Activated naive CD8-positive, alpha-beta T cell treated with anti-CD3 and anti-CD28 coated beads, Interleukin-2, amount 50 U/mL, for 24 hours (primary cell): ENCODE measurements at places on chromosomes 6 and 20.
A peak's percentile ranks its signal among the peaks of the same experiment; 100 is the strongest.

- DNase-seq = no peak
Observed at GRCh38 chr6:18393698-18394097, 6.5 kb downstream of the RNF144B start.

DNA sequence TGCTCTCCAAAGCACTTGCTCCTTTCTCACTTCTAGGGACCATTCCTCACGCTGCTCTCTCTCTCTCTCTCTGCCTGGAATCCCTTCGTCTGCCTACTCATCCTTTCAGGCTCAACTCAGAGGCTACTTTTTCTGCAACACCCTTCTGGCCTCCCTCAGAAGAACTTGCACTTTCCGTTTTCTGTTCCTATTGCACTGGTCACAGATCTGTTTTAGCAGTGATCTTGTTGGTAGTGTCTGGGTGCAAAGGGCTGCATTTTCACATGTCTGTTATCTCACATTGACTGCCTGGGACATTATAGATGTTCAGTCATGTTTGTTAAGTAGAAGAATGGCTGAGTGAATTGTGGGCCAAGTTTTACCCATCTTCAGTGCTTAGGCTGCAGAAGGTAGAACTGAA is 63.5 kb downstream of the RIN2 start:
- DNase-seq = no peak

DNA sequence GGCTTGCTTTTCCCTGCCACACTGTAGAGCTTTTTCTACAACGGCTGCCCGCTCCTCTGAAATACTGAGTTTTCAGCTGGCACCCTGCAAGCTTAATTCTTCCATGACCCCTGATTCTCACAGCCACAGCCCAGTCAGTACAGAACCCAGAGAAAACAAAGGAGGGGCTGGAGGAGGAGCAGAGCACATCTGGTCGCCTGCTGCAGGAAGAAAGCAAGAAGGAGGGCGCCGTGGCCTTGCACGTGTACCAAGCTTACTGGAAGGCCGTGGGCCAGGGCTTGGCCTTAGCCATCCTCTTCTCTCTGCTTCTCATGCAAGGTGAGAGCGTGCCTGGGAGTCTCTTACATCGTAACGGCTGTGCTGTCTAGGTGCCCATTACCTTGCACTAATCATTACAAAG is 11.3 kb downstream of the DLK2 start:
- DNase-seq = no peak

DNA sequence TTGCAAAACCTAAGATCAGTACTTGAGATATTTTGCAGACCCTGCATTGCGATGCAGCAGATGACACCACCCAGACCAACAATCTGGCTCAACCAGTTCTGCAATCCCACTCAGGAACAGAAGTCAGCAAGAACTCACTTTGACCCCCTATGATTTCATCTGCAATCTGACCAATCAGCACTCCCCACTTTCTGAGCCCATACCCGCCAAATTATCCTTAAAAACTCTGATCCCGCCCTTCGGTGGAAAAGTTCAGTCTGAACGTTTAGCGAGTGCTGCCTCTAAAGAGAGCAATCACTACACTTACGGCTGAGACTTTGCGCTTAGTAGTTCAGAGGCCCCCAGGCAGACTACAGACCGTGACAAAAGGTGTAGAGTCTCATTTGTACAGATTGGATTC is 17.3 kb upstream of the KIAA1586 start:
- no peak for DNase-seq

DNA sequence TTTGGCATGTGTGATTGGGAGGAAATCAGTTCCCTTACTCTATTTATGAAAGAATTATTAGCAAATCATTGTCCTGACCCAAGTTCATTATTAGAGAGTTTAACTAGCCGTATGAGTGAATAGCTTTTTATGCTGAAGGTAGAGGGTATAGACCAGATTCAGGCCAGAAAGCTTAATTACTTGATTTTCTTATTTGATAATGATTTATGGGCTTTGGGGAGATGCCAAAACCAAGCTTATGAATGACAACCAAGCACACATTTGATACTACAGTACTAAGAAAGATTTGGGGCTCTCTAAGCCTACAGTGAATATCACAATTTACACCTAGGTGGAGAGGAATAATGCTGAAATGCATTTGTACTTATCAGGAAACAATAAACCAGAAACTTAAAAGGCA is 193.2 kb downstream of the ARHGAP18 start:
- no peak for DNase-seq

DNA sequence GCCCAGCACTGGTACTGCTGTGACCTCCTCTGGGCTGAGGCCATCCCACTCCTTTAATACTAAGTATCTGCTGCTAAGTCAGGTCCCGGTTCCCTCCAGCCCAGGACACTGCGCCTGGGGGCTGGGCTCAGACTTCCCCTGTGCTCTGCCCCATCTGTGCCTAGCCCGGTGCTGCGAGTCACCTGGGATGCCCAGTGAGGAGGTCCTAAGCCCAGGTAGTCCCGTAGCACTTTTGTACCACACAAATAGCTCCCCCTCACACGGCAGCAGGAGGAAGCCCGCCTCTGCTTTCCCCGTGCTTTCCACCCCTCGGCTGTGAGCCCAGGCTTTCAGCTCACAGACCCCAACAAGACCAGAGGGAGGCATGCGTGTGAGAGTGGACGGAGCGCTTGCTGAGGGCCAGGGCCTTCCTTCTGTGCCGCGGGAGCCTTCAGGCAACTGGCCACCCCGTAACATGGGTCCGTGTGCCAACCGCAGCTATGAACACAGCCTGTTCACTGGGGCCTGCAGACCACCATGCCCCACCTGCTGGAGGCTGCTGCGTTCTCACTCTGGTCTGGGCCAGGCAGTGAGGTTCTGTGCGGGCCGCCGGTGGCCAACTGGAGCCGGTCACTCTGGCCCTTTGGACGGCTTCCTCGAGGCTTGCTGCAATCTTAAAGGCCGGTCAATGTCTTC is 79.9 kb upstream of the MPC1 start:
- DNase-seq = no peak

- DNase-seq = no peak
Observed at GRCh38 chr6:94559829-94560537, 1017.4 kb upstream of the MANEA start.

GRCh38 chr20:62191781-62192559 is 9.1 kb downstream of the MTG2 start:
- no peak for DNase-seq

DNA sequence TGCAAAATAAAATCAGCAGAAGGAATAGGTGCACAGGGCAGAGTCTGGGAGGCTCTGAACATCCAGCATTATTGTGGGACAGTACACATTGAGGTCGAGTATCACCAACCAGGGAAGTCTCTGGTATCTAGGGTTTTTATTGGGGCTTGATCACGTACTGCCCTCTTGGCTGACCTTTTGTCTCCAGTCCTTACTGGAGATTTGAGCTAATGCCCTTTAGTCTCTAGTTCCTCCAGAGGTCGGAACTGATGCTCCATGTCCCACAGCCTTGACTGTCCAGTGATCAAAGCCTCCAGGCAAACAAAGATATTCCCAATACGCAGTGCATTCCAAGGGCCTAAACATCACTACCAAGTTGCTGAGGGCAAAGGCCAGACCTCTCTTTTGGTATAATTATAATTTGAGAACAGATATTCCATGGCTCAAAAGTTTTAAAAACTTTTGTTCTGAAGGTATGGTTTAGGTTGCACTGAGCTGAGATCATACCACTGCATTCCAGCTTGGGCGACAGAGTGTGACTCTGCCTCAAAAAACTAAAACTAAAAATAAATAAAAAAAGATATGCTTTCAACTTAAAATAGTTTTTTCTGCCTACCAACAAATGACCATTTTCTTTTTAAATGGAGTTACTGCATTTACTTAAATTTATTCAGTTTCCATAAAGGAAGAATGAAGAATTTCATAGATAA is 56.9 kb upstream of the DYNLRB1 start:
- DNase-seq = no peak

DNA sequence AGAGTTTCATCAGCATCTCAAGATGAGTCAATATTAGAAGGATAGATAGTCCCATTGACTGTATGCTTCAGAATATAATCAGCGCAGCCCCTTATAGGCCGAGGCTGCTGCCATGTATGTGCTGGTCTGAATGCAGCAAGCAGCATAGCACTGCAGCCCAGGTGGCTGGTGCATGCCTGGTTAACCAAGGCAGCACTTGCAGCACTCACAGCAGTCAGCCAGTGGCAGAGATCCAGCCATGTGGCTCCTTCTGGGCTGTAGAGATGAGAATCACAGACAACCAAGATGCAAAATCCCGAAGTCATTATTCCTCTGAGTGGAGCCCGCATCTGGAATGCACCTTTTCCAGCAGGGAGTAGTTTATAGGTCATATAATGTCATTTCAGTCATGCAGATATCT is 251.9 kb downstream of the UST start:
- no peak for DNase-seq

DNA sequence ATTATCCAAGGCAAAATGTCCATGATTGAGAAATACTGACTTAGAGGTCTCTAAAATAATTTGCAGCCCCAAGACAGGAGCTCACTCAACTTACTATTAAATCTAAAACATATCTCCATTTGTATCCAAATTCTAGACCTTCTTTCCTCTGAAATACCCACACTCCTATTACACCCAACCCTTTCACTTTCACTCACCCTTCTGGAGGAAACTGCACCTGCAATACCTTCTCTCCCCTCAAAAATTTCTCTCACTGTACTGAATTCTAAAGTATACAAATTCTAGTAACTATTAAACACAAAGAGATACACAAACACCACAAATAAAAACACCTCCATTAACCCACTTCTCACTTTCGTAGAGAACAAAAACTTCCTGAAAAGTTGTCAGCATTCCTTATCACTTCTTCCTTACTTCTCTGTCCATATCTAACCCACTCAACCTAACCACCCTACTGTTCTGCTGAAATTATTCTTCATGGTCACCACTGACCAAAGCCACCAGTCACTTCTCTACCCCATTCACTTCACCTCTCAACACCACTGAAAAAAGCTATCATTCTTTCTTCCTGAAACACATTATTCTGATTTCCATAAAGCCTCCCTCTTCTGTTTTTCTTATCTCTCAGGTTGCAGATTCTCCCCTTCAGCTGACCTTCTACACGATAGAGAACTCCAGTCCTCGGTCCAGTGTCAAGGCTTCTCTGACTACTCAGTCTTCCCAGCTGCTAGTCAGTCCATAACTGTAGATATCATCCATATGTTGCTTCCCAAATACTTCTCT is 12.0 kb downstream of the LMBRD1 start:
- no peak for DNase-seq

DNA sequence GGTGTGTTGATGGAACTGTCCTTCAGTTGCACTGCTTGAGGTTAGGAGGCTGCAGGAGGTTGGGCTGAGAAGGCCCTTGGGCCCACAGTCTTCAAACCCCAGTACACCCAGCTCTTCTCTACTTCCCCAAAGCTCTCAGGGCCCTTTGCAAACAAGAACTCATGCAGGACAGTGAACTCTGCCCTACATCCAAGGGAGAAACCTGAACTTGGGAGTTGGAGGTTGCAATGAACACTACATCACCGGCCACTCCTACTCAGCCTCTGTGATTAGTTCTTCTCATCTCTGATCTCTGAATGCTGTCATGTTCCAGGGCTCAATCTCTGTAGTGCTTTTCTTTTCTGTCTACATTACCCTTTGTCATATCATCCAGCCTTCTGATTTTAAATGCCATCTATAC is 148.5 kb upstream of the PDE7B start:
- no peak for DNase-seq

- DNase-seq = no peak
Observed at GRCh38 chr6:33192671-33193602, 670 bp upstream of the COL11A2 start.

DNA sequence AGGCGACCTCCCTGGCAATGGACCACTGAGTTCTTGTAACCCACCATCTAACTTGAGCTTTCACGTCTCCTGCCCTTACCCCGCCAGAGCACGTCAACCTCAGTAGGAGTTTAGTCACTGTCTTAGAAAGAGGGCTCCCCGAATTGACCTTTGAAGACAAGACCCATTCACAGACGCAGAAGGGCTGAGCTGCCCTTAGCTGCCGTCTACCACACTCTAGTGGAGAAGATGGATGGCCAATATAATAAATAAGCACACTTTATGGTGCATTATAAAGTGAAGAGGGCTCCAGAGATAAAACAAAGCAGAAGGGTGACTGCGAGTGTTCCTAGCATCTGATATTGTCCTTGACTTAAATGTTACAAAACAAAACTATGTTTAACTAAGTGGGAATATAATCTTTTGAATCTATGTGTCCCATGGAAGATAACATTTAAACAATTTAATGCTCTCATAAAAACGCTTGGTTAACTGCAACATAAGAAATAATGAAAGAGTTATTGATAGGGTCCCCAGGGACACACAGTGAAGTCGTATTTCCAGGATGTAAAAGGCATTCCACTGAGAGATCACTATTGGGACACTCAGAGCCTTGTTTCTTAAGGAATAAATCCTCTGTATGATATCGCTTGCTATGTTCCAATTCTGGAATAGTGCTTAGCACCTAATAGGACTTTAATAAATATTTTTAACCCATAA is 261.1 kb downstream of the THBS2 start:
- DNase-seq = no peak

DNA sequence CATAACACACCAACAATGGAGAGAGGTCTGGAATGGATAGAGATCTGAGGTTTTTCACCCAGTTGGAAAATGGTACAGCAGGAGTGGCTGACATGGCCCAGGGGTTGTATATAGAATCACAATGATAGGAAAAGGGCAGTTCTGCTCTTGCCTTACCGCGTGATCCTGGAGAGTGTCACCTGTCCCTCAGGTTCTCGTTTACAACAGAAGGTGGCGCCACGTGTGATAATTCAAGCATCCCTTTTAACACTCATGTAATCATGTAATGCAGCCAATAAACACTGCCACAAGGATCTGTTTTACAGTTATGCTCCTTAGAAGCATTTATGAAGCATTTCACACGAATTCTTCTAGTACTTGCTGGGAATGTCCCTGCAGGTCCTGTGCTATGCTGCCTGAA is 12.9 kb upstream of the WFDC2 start:
- DNase-seq = peak; percentile 49

- no peak for DNase-seq
Observed at GRCh38 chr20:48453477-48454093, 374.2 kb downstream of the PREX1 start.

- no peak for DNase-seq
Observed at GRCh38 chr6:107699697-107700325, 124.3 kb downstream of the SCML4 start.

- no peak for DNase-seq
Observed at GRCh38 chr6:128024046-128024445, 123.2 kb upstream of the THEMIS start.

DNA sequence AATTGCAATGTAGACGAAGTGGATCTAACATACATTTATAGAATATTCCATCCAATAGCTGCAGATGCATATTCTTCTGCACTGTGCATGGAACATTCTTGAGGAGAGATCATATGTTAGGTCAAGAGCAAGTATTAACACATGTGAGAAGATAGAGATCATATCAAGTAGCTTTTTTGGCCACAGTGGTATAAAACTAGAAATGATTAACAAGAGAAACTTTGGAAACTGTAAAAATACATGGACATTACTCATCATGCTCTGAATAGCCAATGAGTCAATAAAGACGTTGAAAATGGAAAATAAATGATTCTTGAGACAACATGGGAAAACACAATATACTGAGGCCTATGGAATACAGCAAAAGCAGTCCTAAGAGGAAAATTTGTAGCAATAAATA is 94.2 kb downstream of the STXBP5 start:
- DNase-seq = no peak

GRCh38 chr6:46606338-46606737 is 46.3 kb downstream of the CYP39A1 start:
- DNase-seq = no peak

- no peak for DNase-seq
Observed at GRCh38 chr6:41726876-41727275, 8.5 kb downstream of the TFEB start.

GRCh38 chr20:47167846-47168245 is 188.7 kb downstream of the ZMYND8 start:
- DNase-seq = no peak

GRCh38 chr20:45771182-45771759 is 20.4 kb downstream of the WFDC3 start:
- DNase-seq = peak; percentile 79
